Activated CD4-positive, alpha-beta T cell treated with anti-CD3 and anti-CD28 coated beads, Interleukin-2, amount 50 U/mL, for 24 hours (primary cell): ENCODE measurements at places on chromosomes 1 and 21.

- DNase-seq, result no peak
Measured at GRCh38 chr1:9400425-9401079, 107.9 kb downstream of the SPSB1 start.

DNA sequence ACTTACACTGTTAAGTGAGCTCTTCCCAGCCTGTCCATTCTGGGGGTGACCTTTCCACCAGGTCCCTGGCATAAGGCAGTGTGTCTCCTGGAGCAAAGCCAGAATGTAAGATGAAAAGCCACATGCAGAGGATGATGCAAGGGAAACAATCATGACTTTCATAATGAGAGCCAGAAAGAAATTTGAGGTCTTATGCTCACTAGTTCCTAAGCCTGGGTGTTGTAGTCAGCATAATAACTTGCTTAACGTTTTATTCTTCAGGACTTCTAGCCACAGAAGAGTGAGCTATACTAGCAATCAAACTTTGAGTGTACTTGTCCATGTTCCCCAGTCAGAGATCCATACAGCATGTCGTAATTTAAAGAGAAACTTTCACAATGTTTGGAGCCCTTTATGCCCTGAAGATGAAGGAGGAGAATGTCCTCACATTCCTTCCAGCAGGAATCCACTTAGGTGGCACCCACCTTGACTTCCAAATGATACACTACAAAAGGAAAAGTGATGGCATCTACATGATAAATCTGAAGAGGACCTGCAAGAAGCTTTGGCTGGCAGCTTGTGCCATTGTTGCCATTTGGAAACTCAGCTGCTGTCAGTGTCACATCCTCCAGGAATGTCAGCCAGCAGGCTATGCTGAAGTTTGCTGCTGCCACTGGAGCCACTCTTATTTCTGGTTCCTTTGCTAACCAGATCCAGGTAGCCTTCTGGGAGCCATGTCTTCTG lies 60.5 kb upstream of the FOXD3 start:
- DNase-seq, result no peak

GRCh38 chr1:49465486-49466185 lies 558.1 kb downstream of the AGBL4 start:
- no peak for DNase-seq

- DNase-seq, result no peak
Measured at GRCh38 chr1:155078469-155079209, at the start of gene EFNA3. Gene EFNA3, plus strand, starts transcription at chr1:155078837. Its CDS starts 105 bp downstream, at chr1:155078942.

GRCh38 chr21:25862112-25862511 lies 127.3 kb downstream of the GABPA start:
- DNase-seq, result no peak

GRCh38 chr1:29390075-29390474 lies 153.8 kb downstream of the PTPRU start:
- DNase-seq, result no peak

GRCh38 chr1:5664081-5664768 lies 328.0 kb downstream of the NPHP4 start:
- no peak for DNase-seq

- DNase-seq, result no peak
Measured at GRCh38 chr21:43005635-43006034, 31.3 kb downstream of the PKNOX1 start.

GRCh38 chr1:37616330-37616729 lies 18.4 kb downstream of the RSPO1 start:
- no peak for DNase-seq

DNA sequence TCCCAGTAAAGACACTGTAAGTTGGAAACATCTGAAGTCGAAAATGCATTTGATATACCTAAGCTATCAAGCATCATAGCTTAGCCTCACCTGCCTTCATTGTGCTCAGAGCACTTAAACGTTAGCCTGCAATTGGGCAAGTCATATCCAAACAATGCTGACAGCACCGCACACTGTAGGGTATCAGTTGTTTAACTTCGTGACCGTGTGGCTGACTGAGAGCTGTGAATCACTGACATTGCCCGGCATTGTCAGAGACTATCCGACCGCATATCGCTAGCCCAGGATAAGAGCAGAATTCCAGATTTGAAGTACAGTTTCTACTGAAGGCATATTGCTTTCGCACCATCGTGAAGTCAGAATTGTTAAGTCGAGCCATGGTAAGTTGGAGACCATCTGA lies 41.5 kb downstream of the GALNT2 start:
- DNase-seq, result no peak

- peak; percentile 16 for DNase-seq
Measured at GRCh38 chr1:160251687-160252526, 10.4 kb downstream of the DCAF8 start.

DNA sequence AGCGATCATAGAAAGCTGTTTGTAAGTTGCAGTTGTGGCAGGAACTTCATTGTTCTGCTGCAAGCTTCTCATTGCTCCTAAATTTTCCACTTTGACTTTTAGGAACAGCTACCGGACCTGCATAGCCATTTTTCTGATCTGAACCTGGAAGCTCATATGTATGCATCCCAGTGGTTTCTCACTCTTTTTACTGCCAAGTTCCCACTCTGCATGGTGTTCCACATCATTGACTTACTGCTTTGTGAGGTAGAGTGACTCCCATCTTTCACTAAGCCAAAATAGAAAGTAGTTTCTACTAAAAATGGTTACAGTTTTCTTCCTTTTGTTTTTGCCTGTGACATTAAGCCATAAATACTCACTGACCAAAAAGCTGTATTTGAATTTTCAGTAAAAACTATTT lies 254.2 kb downstream of the GPR52 start:
- no peak for DNase-seq

DNA sequence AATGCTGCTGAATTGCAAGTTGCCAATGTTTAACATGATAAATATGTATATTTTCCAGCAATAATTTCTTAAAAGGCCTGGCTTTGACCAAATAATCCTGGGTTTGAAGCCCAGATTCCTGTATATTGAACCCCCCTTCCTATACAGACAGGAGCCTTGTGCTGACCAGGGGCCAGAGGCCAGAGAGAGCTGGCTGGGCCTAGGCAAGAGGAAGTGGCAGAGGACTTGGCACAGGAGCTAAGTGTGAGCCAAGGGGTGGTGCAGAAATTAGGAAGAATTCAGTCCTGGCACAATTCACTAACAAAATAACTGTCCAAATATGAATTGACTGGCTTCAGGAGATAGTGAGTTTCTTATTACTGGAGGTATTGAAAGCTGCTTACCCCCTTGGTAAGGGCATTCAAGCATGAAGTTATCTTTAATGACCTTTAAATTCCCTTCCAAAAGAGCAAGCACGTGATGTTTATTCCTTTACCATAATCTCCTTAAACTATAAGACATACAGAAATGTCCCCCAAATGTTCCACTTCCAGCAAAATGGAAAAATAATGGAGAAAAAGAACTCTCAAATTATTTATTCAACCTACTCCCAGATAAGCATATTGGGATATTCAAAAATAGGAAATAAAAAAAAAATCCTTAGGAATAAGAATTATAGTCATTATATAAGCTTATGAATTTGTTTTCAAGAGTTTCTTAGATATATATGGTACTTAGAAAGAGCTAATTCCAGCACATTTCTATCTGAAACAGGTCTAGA lies 26.6 kb downstream of the NIBAN1 start:
- DNase-seq, result no peak
